ENCODE measurements at places on chromosomes 3 and 15.
A peak's percentile ranks its signal among the peaks of the same experiment; 100 is the strongest.

GRCh38 chr3:101509811-101510210 lies 3.2 kb downstream of the SENP7 start:
- DNase-seq, result no peak

DNA sequence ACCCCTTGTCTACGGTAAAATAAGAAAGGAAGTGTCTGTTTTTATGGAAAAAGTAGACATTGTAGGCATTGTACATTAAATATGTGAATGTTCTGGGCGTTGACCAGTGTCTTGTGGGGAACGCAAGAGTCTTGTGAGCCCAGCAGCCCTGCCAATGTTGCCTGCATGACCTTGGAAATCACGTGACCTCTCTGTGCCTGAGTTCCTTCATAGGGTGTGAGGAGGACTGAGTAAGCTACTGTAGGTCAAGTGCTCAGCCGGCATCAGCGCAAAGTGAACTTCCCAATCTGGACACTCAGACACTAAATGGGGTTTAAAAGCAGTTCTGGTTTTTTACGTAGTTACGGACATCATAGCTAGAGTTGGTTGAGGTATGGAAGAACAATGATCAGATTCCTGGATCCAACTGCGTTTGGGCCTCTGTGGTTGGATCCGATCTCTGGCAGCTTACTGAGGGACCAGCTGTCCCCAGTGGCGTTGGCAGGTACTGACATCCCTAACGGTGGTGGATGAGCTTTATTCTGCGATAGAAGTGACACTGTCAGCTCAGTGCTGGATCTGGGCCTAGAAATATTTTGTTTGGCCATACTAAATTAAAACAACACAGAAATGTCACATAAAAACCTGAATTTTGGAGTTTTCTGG lies 63.8 kb downstream of the SPSB4 start:
- DNase-seq, result no peak

DNA sequence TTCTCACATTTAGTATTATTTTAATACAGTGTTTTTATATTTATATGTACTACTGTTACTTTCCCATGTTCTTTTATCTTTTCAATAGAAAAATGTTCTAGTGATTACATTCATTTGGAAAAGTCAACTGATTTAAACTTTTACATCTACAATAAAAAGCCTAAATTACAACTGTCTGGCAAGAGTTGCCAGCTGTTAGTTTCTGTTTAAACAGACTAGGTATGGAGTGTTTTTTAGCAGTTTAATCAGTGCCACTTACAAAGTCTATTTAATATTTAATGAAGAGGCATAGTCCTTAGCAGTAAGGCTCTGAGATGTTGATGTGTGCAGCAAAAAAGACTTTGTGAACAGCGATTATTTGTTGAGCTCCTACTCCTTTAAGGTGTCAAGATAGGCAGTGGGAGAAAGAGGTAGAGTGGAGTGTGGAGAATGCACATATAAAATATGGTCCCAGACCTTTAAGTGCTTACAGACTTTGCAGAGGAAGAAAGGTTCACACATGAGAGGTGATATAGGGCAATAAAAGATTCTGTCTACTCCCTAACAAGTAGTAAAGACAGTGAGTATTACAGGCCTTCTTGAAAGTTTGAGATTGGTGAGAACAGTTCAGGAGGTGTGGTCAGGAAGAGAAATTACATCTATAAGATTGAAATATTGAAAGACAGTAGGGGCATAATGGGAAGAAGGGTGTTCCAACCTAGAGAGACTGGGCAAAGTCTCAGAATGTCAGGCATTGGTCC lies 320.5 kb downstream of the DOCK3 start:
- DNase-seq, result no peak

DNA sequence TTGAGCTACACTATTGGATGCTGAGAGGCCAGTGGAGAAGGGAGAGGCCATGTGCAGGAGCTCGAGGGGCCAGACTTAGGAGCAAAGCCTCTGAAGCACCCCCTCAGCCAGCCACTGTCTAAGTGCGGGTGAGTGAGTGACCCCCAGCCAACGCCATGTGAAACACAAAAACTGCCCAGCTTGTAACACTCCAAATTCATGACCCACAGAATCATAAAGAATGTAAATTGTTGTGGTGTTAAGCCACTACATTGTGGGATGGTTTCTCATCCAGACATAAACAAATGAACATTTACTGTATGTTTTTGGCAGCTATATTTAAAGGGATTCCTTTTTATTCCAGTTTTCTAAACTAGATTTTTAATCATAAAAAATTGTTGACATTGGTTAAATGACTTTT lies 27.2 kb upstream of the TMEM158 start:
- no peak for DNase-seq

DNA sequence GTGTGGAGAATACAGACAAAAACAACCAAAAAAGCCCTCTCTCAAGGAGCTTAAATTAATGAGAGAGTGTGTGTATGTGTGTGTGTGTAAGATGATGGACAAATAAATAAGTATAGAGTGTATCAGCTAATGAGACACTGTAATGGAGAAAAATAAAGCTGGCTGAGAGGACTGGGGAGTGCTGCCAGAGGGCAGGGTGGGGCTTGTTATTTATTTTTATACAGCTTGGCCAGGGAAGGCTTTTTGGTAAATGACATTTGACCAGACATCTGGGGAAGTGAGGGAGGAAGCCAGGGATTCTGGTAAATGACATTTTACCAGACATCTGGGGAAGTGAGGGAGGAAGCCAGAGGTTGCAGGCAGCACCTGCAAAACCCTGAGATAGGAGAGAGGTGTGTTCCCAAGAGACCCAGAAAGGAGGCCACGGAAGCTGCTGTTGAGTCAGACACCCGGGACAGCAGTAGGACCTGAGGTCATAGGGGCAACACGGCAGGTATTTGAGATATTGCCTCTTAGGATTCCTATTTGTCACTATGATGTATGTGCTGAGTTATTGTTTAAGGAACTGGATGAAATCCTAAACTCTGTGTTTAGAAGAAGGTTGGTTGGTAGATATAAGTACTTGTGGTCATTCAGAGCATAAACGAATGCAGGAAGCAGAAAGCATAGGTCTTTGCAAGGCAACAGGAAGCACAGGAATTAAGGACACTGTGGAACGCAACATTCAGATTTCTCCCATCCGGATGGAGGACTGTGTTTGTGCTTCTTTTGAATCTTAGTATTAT lies 2.7 kb downstream of the SV2B start:
- no peak for DNase-seq

GRCh38 chr15:77634266-77634962 lies 1.7 kb upstream of the LINGO1 start:
- DNase-seq, result no peak

DNA sequence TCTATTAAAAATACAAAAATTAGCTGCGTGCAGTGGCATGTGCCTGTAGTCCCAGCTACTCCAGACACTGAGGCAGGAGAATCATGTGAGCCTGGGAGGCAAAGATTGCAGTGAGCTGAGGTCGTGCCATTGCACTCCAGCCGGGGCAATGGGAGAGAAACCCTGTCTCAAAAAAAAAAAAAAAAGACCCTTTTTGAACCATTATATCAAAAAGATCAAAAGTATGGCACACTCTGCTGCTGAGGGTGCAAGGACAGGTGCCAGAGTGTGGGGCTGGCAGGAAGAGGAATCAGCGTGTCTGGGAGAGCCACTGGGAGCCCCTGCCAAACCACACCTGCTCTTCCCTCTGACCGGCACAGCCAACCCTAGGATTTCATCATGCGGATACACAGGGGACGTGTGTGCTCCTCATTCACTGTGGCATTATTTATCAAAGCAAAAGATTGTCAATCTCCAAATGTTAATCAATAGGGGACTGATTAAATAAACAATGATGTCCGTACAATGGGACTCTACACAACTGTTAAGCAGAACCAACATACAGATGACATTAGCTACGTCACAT lies 147.3 kb upstream of the TLE3 start:
- DNase-seq, result no peak

- DNase-seq, result no peak
Observed at GRCh38 chr15:76366714-76367113, 30.1 kb downstream of the ISL2 start.

- DNase-seq, result no peak
Observed at GRCh38 chr3:50226888-50227389, 9.1 kb upstream of the GNAI2 start.

DNA sequence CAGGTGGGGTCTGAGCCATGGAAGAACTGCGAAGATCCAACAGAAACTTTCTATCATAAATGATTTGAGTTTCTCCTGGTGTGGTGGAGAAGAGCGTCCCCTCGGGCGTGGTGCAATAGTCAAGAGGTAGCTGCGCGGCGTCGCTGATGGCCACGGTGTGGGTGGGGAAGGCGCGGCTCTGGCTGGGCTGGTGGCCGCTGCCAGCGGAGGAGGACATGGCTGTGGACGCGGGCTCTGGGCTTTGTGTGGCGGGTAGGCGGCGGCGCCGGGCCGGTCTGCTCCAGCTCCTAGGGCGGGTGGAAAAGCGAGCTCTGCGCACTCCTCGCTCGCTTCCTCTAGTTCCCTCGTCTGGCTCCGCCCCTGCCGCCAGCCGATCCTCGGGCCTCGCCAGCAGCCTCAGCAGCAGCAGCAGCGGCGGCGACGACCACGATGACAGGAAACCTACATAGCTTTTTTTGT lies 5.9 kb downstream of the STARD9 start:
- peak; percentile 63 for DNase-seq

DNA sequence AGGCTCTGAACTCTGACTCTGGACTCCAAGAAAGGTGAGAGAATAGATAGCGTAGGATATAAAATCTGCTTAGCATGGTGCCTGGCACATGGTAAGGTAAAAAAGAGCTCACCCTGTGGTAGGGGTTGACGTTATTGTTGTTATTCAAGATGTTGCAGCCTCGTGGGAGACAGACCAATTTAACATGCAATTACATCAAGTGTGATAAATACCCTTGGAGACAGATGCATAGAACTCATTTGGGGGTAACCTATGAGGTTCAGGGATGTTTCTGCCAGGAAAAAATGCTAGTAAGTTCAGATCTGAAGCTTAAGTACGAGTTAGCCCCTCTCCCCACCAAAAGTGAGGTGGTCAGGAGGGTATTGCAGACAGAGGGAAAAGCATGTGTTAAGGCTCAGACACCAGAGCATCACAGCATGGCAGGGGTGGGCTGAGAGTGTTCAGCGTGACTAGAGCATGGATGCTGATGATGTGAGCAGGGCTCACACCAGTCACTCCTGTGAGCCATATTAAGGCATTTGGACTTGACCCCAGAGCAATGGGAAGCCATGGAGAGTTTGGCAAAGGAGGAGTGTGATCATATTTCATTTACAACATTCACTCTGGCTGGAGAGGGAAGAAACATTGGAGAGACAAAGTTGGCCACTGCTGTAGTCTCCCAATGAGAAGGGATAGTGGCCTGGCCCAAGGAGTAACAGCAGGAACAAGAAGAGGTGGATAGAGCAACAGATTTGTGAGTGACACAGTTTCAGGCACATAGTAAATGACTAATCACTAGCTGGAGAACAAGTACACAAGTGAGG lies 181.0 kb downstream of the UACA start:
- DNase-seq, result no peak

- no peak for DNase-seq
Observed at GRCh38 chr3:172447611-172448579, at the start of gene GHSR. Gene GHSR (minus strand): TSS chr3:172448456. CDS start chr3:172448413, 43 bp downstream.

DNA sequence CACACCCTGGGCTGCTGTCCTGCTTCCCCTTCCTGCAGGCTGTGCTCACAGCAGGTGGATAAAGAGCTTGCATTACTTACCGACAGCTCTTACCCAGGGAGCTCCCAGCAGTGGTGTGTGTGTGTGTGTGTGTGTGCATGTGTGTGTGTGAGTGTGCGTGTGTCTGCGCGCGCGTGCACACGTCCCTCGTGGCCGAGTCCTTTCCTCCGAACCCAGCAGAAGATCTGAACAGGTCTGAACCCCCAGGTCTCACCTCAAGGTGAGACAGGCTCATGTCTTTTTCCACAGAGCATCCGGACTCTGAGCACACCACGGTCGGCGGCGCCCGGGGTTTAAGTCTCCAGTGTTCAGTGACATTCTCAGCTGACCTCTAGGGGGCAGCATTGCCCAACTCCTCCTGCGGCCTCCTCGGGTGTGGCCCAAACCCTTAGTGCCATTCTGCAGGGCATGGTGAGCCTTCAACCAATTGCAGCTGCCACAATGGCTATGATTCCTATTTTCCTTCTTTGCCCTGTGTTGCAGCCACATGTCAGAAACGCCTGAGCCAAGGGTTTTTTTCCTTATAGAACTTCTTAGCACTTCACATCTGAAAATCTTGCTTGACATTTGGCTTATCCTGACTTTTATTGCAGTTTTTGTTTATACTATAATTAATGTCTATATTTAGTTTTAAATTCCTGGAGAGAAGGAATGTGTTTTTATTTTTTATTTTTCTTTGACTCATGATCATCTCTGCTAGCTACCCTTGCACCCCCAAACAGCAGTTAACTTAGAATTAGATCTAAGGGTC lies 64.1 kb upstream of the KLHL25 start:
- peak; percentile 47 for DNase-seq

DNA sequence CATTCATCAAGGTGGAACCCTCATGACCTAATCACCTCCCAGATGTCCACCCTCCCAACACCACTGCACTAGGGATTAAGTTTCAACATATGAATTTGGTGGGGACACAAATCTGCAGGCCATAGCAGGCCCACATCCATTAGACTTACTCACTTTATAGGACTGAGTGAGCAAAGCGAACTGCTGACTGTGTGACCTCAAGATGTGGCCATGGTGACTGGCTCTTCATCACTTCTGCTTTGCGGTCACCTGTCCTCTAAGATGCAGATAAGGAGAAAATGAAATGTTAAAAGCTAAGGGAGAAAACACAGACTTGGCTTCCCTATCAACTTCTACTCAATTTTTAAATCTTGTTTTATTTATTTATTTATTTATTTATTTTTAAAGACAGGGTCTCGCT lies 14.5 kb upstream of the DCP1A start:
- DNase-seq, result no peak

DNA sequence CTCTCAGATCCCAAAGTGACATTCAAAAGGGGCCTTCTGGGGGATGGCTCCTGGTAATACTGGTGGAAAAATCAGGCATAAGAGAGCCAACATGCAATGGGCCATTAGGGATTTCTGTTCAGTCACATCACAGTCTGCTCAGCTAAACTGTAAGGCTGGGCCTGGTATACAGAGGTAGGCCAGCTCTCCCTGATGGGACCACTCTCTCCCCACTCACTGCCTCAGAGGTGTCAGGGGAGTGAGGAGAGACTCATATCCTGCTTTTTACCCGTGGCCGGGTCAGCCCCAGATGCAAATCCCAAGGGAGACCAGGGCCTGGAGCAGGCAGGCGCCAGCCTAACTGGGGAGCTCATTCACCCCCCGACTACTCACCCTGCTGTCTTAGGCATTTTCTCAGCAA lies 48.1 kb upstream of the TPM1 start:
- DNase-seq, result no peak

DNA sequence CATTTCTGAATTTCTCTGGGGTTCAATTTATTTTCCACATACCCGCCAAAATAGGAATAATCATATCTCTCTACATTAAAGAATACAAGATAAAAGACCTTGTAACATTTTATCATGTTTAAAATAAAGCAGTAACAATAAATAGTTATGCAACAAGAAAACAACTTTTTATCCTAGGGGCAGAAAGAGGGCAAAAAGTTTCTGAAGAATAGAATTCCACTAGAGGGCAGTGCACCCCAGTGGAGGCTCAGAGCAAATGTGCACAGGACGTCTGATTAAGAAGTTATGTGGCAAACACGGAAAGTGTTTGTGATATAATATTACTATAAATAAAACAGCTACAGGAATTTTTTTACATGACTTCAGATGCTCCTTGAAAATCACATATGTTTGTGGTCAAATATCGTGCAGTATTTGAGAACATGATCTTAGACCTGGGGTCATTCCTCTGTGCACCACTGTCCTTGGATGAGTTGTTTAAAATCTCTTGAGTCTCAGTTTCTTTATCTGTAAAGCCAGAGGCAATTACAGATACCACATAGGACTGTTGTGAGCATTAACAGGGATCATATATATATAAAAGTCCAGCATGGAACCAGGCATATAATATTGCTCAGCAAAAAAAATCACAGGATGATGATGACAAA lies 13.2 kb upstream of the PIK3R4 start:
- DNase-seq, result peak; percentile 41

All from thymus (tissue), 14 donors.